Cortex of kidney (tissue), 1 donor: ENCODE measurements at places on chromosomes 7 and 10.

- no peak for DNase-seq
These were observed 95.0 kb upstream of the DDC start for GRCh38 chr7:50660040-50660829.

GRCh38 chr10:97571622-97572021 is 957 bp upstream of the ANKRD2 start:
- no peak for DNase-seq

DNA sequence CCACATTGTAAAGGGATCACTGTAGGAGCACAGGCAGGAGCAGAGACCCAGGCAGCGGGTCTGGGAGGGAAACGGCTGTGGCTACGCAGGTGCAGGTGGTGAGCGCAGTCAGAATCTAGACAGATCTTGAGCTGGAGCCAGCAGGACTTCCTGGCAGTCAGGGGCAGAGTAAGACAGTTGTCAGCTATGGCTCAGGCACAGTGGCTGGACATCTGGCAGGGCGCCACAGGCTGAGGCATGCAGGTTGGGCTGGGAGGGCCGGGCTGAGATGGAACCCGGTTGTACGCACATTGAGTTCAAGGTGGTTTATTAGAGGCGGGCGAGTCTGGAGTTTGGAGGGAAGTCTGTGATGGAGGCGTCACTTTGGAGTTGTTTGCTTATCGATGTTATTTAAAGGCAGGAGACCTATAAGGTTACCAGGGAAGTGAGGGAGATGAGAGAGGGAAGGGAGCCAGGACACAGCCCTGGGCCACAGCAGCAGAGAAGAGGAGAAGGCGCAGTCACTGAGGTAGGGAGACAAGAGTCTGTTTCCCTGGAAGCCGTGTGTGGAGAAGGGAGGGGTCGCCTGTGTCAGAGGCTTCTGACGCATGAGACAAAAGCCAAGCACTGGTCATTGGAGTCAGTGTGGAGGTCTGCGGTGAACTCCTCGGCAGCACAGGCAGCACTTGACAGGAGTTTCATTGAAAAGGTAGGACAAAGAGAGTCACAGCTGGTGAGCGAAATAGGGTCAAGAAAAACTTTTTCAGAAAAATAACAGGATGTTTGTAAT is 73.8 kb downstream of the LANCL2 start:
- no peak for DNase-seq

- DNase-seq = no peak
These were observed 70.0 kb upstream of the COL13A1 start for GRCh38 chr10:69731698-69732097.

DNA sequence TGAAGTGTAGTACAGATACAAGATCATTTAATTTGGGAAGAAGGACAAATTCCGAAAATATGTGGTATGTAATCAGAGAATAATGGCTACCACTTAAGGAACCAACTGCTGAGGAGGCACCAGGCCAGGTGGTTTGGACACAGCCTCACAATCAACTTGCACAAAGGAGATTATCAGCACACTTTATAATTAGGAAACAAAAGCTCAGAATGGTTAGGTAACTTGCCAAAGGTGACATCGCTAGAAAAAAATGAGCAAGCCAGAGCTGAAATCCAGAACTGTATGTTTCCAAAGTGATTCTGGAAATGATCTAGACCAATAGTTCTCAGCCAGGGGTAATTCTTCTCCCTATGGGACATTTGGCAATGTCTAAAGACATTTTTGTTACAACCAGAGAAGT is 36.6 kb downstream of the ERCC6 start:
- no peak for DNase-seq

DNA sequence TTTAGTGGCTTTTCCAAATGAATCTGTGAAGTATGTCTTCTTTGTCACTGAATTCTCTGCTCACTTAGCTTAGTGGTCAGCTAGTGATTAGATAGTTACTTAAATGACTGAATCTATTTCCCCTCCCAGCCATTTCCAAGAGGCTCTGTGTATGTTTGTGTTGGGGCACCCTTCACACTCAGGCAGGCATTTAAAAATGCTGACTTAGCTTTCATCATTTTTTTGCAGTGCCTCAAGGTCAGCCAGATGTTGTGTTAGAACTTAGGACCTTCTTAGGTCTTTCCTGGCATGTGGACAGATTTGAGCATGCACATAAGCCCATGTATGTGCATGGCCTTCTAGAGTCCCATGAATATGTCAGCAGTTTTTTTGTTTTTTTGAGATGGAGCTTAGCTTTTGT is 25.4 kb upstream of the HHEX start:
- no peak for DNase-seq

GRCh38 chr7:99325001-99325493 is 651 bp upstream of the ARPC1A start:
- DNase-seq = no peak

- no peak for DNase-seq
These were observed 244.0 kb downstream of the EBF3 start for GRCh38 chr10:129719889-129720590.

DNA sequence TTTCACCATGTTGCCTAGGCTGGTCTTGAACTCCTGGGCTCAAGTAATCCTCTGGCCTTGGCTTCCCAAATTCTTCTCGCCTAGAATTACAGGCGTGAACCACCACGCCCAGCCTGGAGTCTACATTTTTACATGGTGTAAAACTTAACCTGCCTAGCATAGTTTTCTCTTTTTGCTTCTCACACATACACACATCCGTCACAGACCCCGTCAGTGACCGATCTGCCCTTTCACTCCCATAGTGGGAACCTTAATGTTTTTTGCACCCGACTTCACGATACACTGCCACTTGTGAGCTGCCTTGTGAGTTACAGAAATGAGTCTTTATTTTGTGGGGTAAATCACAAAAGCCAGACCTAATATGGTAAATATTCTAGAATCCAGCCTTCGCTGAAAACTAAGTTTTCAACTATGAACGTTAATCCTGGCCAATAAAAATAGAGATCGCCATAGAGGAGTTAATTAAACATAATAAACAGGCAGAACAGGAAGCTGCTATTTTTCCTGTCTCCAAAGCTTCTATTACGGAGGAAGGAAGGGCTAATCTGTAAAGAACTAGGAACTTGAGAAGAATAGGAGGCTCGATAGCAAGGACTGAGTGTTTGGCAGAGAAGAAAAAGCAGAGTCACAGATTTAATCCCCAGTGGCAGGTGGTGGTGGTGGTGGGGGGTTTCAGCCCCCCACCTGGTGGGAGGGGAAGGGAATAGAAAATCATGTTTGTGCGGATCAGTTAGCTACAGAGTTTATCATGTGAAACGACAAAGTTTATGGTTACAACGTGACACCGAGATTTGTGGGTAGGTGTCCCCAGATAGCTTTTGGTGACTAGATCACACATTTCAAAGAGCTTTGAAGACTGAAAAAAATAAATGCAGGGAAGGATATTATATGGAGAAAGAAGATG is 14.7 kb upstream of the FAM171A1 start:
- DNase-seq = no peak

DNA sequence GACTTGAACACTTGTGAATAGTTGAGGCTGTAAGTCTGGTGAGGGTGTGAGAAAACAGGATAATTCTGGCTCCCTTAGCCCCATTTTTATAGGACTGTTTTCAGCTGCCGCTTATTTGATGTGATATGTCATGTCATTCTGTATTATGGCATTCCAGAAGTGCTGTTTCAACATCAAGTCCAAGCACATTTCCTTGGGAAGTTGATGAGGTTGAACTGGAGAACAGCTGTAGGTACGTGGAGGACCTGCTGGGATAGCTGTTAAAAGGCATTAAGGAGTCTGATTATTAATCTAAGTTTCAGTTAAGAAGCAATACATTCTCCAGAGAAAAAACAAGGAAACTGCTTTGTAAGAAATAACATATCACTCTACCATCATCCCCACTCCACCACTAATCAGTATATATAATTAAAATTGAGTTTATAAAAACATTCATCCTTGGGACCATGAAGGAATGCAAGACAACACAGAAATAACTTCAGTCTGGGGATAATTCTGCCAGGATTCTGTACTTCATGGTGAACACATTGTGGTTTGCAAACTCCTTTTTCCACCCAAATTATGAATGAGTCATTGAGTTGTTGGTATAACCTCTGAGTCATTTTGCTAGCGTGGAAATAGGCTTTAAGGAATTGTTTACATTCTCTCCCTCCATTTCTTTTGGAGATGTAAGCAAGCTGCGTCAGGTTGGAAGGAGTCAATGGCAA is 39.9 kb upstream of the TMEM229A start:
- no peak for DNase-seq

DNA sequence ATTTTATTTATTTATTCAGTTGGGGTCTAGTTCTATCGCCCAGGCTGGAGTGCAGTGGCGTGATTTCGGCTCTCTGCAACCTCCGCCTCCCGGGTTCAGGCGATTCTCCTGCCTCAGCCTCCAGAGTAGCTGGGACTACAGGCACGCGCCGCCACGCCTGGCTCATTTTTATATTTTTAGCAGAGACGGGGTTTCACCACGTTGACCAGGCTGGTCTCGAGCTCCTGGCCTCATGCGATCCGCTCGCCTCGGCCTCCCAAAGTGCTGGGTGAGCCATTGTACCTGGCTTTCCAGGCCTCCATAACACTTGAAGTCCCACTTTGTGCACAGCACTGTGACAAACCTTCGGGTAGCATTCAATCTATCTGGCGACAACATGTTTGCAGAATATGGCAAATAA is 1.0 kb upstream of the DCLRE1C start:
- DNase-seq = no peak

- no peak for DNase-seq
These were observed 434 bp upstream of the PLEKHA8 start for GRCh38 chr7:30027740-30028215.

GRCh38 chr7:28349637-28350036 is 62.7 kb upstream of the CREB5 start:
- DNase-seq = no peak

- no peak for DNase-seq
These were observed 211.2 kb downstream of the C7orf25 start for GRCh38 chr7:42700406-42701327.

DNA sequence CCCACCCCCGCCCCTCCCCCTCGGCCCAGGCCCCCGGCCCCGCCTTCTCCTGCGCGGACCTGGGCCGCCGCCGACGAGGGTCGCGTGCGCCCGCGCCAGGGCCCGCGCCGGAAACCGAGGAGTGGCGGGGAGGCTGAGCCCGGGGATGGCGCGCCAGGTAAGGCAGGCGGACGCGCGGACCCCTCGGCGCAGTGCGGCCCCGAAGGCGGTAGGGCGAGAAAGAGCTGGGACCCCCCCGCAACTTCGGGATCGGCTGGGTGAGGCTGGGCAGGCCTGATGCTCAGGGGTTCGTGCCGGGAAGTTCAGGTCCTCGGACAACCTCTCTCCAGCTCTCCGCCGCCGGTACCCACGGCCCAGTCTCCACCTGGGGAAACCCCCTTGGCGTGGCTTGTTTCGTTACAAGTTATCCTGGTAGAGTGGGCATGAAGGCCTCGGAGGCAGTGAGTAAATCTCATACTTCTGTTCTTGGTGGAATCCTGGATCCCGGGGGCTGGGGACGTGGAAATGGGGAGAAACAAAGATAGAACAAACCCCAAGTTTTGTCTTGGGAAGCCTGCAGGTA is 58.4 kb downstream of the ZNF467 start:
- no peak for DNase-seq

DNA sequence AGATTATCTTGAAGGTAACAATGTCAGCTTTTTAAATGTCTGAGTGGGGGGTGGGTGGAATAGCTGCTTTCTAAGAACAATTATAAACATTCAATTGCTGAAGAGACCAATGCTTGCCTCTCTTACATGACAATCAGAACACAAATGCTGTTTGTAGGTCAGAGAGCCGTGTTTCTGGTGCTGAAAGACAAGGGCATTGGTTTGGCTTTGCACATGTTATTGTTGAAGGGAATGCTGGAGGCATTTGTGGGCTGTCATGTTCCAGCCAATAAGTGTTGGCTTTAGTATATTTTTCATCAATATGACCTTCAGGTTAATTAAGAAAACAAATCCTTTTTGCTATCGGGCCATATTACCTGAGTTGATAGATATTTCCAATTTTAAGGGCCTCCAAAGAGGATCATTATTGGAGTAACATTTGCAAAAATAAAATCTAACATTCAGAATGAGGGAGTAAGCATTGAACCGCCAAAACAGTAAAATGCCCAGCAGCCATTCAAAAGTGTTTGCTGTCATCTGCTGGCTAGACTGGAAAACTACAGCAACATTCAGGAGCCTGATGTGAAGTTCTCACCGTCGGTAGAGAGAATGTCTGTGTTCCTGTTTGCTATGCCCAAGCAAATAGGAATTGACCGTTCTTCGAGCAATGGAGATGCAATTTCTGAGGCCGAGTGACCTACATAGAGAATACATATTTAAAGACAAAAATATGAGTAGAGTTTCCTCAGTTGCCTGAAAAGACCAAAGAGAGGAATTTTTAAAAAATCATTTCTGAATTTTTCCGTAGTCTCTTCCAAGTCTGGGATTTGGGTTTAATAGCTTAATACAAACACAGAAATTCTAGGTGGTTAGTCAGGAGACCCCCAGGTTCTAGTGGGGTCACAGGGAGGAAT is 118.9 kb downstream of the APBB1IP start:
- no peak for DNase-seq

DNA sequence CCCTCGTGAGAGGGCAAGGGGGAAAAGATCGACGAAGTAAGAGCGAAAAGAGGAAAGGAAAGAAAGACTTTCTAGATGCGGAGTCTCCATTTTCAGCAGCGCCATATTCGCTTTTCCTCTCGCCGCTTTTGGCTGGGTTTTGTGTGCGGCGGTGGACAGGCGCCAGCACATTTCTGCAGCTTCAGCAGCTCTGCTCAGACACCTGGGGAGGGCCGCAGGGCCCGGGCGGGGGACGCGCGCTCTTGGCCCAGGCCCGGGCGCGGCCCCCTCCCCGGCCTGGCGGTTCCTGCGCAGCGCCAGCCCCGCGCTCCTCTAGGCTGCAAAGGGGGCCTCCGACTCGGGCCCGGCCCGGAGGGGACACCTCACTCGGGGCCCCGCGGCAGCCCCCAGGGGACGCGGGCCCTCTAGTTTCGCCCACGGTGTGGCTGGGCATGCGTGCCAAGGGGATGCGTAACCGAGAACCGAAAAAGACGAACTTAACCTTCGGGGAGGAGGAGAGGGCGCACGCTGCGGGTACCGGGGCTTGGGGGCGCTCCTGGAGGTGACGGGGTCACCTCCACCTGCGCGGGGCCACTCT is 34.5 kb upstream of the EBLN1 start:
- no peak for DNase-seq

DNA sequence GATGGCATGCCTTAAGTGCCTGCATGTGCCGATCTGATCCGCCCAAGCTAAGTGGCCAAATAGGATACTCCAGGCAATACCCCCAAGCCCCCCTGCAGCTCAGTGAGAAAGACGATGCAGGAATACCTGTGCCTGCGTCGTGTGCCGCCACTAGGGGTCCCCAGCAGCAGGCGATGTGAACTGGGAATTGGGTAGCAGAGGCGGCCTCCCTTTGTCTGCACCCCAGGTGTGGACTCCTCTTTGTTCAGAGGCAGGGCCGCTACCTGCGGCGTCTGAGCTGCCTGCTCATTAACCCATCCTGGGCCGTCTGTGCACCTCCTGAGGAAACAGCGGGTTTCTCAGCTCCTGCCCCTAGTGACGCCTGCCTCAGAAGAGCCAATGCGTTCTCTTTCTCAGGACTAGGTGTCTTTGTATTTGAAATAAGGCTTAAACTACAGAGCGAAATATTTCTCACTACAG is 4.8 kb upstream of the CHN2 start:
- no peak for DNase-seq
